CD4-positive, alpha-beta memory T cell (primary cell): ENCODE measurements at places on chromosomes 12 and 14. TPM values are rescaled to one million over a fixed set of nuclear protein-coding genes. Genes with fewer than 3 reads are reported as not detected.

DNA sequence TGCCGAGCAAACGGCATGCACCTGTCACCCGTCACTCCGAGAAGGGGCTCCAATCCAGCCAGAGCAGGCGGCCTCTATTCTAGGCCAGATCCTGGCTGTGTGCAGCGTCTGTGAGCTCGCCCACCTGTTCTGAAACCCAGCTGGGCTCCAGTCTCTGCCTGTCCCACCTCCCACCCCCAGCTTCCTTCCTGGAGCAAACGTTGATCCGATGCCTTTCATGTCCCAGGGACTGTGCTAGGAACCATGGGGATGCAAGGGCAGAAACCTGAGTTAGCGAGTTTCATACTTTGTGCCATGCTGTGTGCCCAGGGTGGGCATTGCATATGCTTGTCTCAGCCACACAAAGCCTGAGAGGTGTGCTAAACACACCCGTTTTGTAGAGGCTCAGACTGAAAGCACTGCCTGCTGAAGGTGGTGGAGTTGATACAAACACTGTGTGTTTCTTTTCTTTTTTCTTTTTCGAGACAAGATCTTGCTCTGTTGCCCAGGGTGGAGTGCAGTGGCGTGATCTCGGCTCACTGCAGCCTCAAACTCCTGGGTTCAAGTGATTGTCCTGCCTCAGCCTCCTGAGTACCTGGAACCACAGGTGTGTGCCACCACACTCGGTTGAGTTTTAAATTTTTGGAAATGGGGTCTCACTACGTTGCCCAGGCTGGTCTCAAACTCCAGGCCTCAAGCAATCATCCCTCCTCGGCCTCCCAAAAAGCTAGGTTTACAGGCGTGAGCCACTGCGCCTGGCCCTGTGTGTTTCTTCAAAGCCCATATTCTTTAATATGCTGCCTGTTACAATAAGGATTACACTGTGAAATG is 84.1 kb upstream of the MED13L start:
- DNase-seq: no peak

GRCh38 chr12:115455268-115455681 is 771.3 kb upstream of the TBX3 start:
- no peak for DNase-seq

DNA sequence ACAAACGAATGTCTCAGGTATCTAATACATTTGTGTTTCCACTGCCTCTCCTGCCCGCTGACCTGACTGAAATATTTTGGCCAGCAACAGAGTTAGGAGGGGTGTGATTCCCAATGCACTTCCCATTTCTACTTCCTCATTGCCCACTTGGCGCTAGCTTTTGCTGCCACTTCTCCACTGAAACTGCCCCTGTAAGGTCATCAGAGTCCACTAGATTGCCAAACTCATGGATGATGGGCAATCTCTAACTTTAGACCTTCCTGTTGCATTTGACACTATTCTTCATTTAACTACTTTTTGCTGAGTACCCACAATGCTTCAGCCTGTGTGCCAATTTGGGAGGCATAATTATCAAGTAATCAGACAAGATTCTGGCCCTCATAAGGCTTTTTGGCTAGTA is 40.8 kb downstream of the GPR65 start:
- no peak for DNase-seq

GRCh38 chr14:20803223-20803622 is 579 bp upstream of the RNASE1 start:
- no peak for DNase-seq

DNA sequence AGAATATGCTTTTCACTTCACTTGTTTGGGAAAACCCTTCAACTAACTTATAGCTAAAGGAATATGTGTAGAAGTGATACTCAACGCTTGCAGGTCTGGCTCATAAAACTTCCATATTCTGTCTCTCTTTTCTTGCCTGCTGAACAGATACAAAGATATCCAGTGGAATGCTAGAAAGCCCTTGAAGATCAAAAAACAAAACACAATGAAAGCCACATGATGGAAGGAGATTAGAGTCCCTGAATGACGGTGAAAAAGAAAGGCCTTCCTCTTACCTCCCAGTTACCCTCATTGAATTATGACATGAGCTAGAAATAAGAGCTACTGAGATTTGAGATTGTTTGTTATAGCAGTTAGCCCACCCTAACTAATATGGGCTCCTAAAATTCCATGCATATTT is 28.2 kb upstream of the NELL2 start:
- no peak for DNase-seq

DNA sequence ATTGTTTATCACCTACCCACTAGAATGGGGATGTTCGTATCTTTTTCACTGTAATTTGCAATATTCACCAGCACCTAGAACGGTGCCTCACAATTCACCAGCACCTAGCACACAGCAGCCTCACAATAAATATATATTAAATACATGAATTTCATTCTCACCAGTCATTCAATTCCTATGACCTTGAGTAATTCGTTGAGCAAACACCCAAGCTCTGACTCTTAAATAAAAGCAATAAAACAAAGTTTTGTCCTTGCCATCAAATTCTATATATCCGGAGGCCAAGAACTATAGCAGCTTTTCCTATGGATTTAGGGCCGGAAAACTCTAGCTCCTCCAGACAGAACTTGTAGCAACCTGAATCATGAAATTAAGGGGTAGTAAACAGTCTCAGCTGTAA is 981 bp downstream of the VTI1B start:
- no peak for DNase-seq

DNA sequence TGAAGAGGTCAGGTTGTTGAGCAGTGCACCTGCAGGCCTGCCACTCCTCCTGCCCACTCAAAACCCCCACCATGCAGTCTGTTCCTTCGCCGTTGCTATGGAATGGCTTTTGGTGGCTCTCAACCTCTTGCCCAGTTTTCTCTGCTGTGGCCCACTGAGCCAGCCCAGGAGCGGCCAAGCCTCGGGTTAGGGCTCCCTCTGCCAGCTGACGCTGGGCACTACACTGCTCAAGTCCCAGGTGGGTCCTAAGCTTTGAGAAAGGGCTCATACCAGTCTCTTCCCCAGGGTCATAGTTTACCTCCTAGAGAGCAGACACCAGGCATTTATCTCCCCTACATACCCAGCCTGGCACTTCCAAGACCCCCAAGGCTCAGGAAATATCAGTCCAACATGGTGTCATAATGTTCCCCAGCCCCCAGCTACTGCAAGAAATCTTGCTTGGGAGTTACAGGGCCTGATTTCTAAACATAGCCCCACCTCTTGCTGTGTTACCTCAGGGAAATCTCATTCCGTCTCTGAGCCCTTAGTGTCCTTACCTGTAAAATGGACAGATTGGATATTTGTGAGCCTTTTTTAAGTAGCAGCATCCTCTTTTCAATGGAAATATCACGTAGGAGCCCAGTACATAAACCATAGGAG is 59.4 kb downstream of the TSPAN11 start:
- no peak for DNase-seq

DNA sequence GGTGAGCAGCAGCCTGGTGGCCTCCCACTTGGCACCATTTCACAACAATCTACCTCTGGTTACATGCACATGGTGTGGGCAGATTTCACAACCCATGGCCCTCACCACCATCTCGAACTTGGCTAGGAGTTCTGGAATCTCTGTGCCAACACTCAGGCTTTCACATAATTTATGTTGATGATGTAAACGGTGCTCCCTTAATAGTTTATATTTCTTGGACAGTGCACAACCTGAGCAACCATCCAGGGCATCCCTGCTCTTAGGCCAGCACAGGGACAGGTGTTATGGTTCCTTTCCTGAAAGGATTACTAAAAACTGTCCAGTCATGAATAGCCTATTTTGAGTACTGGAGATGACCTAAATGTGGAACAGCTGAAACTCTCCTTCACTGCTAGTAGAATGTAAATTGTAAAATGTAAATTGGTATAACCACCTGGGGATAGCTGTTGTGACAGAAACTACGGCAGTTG is 28.6 kb downstream of the ABCB9 start:
- no peak for DNase-seq

- peak; percentile 43 for DNase-seq
Observed at GRCh38 chr12:10715491-10715890, 7.6 kb downstream of the YBX3 start.

- DNase-seq: peak; percentile 22
Observed at GRCh38 chr12:105084251-105085250, at the start of gene ALDH1L2. ALDH1L2 (minus strand) TSS chr12:105084458; CDS start chr12:105084436, 22 bp downstream.

DNA sequence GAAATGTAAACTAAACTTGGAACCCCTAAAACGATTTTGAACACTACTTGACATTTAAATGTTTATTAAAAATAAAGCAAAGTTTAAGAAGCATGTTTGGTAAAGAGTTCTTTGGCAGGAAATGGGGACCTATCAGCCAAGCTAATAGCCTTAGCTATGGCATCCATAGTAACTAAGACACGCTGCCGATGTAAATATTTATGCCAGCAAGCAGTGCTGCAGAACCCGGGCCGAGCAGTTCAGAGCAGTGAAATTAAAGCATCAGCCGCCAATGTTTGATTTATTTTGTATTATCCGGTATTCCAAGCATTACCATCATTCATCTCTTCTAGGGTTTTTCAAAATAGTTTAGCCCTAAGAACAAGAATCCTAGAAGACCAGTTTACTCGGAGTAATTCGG is 61.6 kb downstream of the PPP2R5C start:
- peak; percentile 65 for DNase-seq

DNA sequence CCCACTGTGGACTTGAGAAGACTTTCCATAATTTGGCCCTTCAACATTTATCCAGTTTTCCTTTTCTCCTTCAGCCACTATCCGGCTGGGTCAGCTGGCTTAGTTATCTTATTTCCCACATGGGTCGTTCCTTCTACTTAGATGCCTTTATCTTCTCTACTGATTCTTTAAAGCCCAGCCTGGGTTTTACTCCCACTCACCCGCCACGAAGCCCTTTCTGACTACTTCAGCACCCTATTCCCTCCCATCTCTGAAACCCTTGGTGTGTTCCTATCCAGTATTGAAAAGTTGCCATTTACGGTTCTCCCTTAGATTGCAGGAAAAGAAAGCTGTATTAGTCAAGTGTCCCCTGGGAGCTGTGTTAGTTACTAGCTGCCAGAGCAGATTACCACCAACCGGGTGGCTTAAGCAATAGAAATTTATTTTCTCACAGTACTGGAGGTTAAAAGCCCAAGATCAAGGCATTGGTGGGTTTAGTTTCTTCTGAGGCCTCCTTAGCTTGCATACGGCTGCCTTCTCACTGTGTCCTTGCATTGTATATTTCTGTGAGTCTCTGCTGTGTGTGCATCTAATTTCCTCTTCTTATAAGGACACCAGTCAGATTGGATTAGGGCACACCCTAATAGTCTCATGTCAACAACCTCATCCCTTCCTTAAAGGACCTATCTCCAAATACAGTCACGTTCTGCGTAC is 105.5 kb downstream of the GPATCH2L start:
- DNase-seq: no peak

DNA sequence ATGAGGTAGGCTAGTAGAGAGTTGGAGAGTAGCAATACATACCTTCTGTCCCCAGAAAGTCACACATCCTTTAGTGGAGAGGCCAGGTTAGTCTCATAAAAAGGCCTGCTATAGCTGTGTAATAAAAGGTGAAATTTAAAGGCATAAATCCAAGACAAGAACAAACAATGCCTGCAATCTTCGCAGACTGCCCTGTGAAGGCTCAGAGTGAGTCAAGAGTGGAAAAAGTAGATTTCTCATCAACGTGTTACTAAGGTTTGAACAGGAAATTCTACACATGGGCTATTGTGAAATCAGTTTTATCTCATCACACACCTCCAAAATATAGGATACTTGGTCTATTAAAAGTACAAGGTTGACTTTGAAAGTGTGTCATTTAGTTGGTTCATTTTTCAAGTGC is at the start of gene KLRC1:
KLRC1 (minus strand) TSS at position 222 of the 400 bp plus-strand sequence. CDS start 2,221 bp downstream, outside the sequence.
- no peak for DNase-seq

DNA sequence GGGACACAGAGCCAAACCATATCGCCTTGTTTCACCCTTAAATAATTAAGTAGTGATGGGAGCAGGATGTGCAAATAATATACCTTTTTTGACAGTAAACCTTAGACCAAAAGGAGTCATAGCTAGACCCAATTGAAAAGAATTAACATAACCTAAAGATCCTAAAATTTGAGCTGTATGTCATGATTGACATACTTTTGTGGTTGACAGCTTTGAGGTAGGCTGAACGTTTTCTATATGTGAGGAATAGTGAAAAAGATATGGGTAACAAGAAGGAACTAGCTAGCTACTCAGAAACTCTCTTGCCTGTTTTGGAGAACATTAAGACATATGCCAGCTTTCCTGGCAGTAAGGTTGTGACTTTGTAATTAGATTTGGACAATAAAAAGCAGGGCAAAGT is 320.6 kb downstream of the KCNC2 start:
- no peak for DNase-seq

DNA sequence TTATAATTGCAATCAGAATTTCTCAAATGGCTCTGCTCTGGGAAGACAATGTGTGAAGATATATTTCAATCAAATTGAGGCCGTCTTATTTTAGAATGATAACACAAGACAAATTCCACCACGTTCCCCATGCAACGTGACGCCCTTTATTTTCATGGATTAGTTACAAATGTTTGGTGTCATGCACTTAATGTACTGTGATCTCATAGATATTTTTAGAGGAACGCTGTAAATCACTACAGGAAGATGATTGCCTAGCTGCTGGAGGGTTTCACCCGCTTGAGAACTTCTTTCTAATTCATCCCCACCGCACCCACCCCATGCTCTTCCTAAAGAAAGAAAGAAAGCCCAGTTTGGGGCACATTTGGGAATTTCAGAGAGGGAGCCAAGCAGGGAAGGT is 117.2 kb downstream of the PLXNC1 start:
- no peak for DNase-seq

DNA sequence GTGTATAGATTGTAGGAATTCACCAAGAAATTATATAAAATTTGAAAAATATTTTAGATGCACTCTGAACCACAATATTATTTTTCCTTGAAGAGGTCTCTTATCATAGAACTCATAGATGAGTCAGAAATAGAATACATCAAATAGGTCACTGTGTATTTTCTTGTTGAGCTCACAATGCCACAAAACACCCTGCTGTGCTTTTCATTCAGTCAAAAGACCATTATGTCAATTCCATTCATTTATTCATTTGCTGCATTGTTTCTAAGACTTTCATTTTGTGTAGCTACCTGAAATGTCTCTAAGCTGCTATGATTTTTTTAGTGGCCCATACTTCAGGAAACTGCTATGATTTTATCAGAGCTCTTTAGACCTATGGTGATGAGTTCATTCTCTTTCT is 231.9 kb upstream of the AVPR1A start:
- DNase-seq: no peak

DNA sequence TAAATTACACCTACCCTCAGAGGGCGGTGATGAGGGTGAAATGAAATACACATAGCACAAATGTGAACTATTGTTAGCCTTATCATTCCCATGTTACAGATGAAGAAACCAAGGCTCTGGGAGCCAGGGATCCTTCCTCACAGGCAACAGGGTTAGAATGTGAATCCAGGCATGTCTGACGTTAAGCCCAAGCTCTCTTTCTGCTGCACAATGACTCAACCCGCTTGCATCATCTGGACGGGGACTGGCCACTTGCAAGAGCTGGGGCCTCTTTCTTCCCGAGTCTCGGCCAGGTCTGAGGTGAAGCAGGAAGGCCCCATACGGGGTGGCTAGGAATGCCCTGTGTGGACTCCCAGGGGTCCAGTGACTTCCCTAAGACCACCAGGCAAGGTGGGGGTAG is 105.2 kb downstream of the RBM19 start:
- DNase-seq: no peak

HNRNPC gene
- 1,178 TPM for polyA plus RNA-seq

ANKRD33 gene
- polyA plus RNA-seq: not detected

FGF6 gene
- polyA plus RNA-seq: not detected
